ENCODE measurements at places on chromosomes 7 and 10. TPM values are rescaled to one million over a fixed set of nuclear protein-coding genes. Genes with fewer than 3 reads are reported as not detected.

Gene C10orf88
- 13.1 TPM for total RNA-seq

Gene SNX8
- total RNA-seq = 13.2 TPM

Gene MNX1
- total RNA-seq = not detected

Gene ANKRD26
- total RNA-seq = 11.7 TPM

Gene DNA2
- total RNA-seq = 5.6 TPM

Gene RSBN1L
- 19.7 TPM for total RNA-seq
